ENCODE measurements at places on chromosomes 5 and 9. TPM values are rescaled to one million over a fixed set of nuclear protein-coding genes. Genes with fewer than 3 reads are reported as not detected.

Gene OMD
- not detected for total RNA-seq

Gene FAM13B
- 34.9 TPM for total RNA-seq

Gene LIX1
- total RNA-seq = not detected

Gene QRFP
- not detected for total RNA-seq

Data from Panc1 (cell line).